Stimulated activated CD8-positive, alpha-beta memory T cell treated with anti-CD3 and anti-CD28 coated beads, Interleukin-4, amount 100 ng/mL, for 1 hour (primary cell): ENCODE measurements at places on chromosomes 16 and 17.

GRCh38 chr17:19978805-19979211, 1.2 kb upstream of the AKAP10 start:
- DNase-seq: no peak

DNA sequence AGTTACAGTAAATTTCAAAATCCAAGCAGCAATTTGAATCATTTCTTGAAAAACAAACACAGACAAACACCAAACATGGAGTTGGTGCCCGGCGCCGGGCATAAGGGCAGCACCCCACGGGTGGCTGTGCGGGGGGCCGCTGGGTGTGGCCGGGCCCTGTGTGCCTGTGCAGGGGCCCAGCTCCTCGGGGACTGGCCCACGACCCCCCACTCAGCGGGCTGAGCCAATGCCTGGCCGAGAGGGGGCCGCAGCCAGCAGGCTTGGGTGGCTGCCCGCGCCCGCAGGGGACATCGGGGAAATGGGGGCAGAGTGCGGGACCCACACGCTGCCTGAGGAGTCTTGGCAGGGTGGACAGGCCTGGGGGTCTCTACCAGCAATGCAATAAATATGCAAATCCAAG, 12.8 kb upstream of the DUS1L start:
- DNase-seq: no peak

- no peak for DNase-seq
These were observed 3.9 kb downstream of the MIF4GD start for GRCh38 chr17:75267153-75267410.

DNA sequence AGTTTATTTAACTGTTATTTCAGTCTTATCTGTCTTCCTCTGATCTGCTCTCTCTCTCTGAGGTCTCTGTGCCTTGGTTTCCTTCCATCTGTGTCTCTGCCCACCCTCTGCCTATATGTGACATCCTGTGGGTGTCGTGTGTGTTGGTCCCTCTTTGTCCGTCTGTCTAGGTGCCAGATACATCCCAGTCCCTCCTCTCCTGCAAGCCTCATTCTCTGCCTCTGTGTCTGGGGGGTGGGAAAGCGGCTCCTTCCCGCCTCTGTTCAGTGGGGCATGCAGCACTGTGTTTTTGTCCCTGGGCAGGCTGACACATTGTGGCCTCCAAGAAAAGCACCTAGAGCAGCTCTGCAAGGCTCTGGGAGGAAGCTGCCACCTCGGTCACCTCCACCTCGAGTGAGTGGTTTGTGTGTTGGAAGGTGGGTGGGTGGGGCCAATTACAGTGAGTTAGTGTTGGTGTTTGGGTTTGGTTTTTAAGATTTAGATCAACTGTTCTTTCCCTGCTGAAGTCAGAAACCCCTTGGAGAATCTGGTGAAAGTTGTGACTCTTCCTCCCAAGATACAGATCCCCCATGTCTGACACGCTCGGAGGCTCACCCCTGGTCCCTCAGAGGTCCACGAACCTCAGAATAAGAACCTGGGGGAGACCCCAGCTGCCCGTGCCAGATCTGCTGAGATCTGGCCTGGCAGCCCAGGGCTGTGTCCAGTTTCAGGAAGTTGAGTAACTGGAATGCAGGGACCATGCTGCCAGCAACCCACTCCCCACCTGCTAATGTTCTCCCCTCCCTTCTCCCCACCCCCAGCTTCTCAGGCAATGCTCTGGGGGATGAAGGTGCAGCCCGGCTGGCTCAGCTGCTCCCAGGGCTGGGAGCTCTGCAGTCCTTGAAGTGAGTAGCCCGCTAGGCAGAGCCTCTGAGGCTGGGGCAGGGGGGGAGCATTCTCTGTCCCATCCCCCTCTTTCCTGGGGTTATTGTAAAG, 50.9 kb upstream of the CPNE2 start:
- DNase-seq: peak; percentile 72

GRCh38 chr16:49454426-49455180, 81.0 kb downstream of the C16orf78 start:
- no peak for DNase-seq

DNA sequence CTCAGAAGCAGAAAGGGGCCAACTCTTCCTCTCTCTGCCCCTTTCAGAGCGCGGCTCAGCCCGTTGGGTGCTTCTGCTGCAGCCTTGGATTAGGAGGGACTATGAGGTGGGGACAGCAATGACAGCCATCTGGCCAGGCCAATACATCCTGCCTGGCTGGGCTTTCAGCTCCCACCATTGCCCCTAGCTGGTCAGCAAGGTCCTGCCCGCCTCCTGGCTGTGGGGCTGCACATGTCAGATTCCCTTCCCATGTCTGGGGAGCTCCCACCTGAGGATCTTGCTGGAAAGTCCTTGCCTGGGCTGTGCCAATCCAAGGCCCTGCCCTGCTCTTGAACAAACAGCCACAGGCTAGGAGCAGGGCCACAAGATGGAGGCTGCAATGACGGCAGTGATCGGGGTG, 8.3 kb downstream of the TRIM65 start:
- no peak for DNase-seq

- DNase-seq: no peak
These were observed 21.1 kb downstream of the RARA start for GRCh38 chr17:40329839-40330794.

DNA sequence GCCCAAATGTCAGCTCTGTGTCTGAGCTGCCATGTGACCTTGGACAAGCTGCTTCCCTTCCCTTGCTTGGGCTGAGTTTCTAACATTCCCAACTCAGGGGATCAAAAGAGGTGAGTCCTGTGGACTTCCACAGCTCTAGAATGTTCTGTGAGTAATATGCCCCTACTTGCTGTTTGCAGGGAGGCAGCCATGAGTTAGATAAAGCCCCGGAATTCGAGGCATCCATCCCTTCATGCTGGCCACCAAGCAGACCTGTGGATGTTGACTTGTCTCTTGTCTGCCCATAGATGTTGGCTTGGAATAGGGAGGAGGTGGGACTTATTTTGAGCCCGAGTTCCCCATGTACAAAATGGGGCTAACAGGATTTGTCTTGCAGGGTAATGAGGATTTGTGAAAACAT, 36.2 kb downstream of the KSR1 start:
- DNase-seq: no peak

GRCh38 chr16:57616876-57617275, 11.6 kb upstream of the ADGRG1 start:
- no peak for DNase-seq

DNA sequence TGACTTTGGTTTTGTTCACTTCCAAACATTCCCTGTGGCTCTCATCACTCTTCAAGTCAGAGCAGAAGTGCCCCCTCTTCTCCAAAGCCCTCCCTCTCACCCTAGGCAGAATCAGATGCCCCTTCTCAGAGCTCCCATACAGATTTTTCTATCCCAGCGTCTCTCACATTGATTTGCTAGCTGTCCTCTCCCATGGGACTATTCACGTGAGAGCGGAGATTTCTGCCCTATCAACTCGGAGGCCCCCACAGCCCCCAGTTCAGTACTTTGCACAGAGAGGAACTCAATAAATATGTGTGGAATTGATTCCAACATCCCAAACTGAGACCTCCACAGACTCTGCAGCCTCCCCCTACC, 182.6 kb downstream of the C16orf78 start:
- no peak for DNase-seq

DNA sequence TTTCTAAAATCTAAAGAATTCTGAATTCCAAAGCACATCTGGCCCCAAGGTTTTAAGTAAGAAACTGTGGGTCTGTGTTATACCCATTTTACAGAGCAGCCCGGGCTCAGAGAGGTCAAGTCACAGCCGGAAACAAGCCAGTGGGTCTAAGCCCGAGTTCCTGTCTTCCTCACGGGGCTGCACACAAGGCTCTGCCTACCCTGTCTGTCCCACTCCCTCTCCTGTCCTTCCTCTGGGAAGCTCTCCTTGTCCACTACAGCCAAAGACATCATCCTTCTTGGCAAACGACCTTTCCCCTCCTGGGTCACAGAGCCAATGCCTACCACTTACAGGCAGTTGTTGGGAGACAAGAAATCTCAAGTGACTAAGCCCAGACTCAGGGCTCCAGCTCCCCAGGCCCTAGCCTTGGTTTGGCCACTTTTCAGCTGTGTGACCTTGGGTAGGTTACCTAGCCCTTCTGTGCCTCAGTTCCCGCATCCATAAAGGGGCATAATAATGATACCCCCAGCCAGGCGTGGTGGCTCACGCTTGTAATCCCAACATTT, 55.6 kb upstream of the MAP3K14 start:
- DNase-seq: no peak

GRCh38 chr16:66800856-66801255, 528 bp downstream of the TERB1 start:
- DNase-seq: no peak

GRCh38 chr16:81860287-81861266, 81.5 kb downstream of the PLCG2 start:
- no peak for DNase-seq

GRCh38 chr17:69062860-69063581, 2.3 kb upstream of the ABCA9 start:
- no peak for DNase-seq

GRCh38 chr16:83494459-83494858, 313.3 kb upstream of the HSBP1 start:
- DNase-seq: no peak

GRCh38 chr16:52827456-52827855, 225.2 kb downstream of the CHD9NB start:
- no peak for DNase-seq

- peak; percentile 71 for DNase-seq
These were observed 34.3 kb downstream of the NLRC5 start for GRCh38 chr16:57023541-57024249.

DNA sequence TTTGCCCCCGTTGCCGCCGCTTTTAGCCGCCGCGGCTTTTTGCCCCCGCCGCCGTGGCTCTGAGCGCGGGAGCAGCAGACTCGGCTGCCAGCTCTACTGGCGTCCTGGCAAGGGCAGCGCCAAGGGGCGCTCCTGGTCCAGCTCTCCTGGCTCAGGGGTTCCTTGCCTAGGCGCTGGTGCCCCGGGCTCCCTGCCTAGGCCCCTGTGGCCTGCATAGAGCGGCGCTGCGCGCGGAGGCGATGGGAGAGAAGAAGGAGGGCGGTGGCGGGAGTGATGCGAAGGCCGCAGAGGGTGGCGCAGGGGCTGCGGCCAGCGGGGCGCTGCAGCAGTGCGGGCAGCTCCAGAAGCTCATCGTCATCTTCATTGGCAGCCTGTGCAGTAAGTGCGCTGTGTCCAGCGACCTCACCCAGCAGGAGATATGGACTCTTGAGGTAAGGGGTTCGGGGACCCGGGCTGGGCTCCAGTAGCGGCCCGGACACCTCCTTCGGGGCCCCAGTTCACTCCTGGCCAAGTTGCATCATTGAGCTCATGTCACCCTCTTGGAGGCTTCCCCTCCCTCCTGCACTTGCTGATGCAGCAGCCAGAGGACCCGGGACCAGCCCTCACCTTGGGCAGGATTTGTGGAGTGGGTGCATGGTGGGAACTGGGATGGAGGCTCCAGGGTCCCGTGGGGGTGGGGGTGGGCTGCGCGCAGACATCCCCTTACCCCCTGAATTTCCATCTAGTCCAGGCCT, 1344.4 kb downstream of the TP53TG3F start:
- no peak for DNase-seq

DNA sequence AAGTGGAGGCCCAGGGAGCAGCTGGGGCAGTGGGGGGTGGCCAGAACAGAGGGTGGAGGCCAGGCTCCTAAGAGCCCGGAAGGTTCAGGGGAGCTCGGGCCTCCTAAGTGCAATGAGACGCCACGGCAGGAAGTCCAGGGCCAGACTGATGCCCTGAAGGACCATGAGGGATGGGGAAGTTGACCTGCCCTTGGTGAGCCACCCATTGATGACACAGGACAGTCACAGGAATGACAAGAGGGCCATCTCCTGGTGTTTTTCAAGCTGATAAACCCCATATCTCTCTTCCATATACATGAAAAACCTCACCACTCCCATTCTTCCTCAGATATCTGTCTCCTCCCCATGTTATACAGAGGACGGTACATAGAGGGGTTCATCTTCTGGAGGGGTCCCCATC, 5.8 kb upstream of the MRPL58 start:
- no peak for DNase-seq

- DNase-seq: no peak
These were observed 536 bp upstream of the PLD2 start for GRCh38 chr17:4806456-4806776.

- DNase-seq: no peak
These were observed 127.3 kb downstream of the MGAT5B start for GRCh38 chr17:76995387-76996105.

- DNase-seq: no peak
These were observed 67.3 kb downstream of the PHKB start for GRCh38 chr16:47528431-47528830.

- no peak for DNase-seq
These were observed 20.2 kb downstream of the SPNS2 start for GRCh38 chr17:4518901-4519300.

DNA sequence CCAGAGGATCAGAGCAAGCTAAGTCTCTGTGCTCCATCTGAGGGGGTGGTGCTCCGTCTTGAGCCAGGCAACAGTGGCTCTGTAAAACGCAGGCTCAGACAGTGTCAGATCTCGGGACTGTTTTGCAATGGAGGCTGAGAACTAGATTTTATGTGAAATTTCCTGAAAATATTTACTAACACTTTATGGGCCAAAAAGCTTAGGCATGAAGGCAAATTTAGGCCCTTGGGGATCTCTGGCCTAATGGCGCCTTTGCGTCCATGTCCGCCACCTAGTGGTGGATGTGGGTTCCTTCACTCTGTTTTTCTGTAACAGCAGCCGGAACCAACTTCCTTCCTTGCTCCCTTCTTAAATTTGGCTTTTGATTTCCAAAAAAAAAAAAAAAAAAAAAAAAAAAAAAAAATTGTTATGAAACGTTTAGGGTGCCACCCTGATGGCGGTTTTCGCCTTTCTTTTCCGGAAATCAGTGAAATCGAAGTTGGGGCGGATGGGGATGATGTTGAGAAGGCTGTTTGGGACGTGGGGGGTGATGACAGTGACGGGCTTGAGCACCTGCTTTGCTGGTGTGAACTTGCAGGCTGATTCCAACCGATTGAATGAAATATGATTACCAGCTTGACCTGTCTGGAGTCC, 14.0 kb upstream of the ELAC2 start:
- no peak for DNase-seq

GRCh38 chr16:75265911-75266701, 14.7 kb upstream of the BCAR1 start:
- DNase-seq: no peak

DNA sequence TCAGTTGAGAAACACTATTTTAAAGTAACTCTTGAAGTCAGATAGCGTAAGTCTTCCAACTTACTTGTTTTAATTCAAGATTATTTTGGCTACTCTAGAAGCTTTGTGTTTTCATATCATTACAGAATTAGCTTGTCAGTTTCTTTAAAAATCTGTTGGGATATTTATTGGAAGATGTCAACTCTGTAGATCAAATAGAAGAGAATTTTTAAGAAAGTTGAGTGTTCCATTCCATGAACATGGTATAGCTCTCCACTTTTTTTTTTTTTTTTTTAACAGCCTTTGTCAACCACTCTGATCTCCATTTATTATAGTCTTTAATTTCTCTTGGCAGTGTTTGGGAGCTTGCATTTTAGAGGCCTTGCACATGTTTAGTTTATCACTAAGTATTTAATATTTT, 28.7 kb downstream of the NLK start:
- DNase-seq: no peak

GRCh38 chr17:79844869-79845600, 5.8 kb upstream of the CBX4 start:
- no peak for DNase-seq
